Fibroblast of mammary gland (primary cell): ENCODE measurements at places on chromosomes 3 and 15.

GRCh38 chr3:113649174-113649845 is 47.1 kb downstream of the USF3 start:
- DNase-seq, result no peak

GRCh38 chr3:5917932-5918331 is 730.4 kb downstream of the EDEM1 start:
- DNase-seq, result no peak

GRCh38 chr3:81955878-81956277 is 194.4 kb upstream of the GBE1 start:
- no peak for DNase-seq

DNA sequence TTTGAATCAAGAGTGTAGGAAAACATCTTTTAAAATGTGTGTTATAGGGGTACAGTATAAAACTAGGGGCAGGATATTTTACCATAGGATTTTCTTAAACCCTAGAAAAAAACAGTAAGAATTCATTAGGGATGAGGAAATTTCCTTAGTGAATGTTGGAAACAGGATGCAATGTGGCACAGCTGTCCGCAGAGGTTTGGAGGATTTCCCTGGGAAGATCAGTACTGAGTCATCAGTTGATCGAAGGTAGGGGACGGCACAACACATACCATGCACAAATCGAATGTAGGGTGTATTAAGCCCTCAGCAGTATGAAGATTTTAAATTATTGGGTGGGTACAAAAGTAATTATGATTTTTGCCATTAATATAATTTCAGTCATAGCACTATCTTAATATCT is 49.9 kb downstream of the FNDC3B start:
- DNase-seq, result peak; percentile 82

- no peak for DNase-seq
Observed at GRCh38 chr15:96958721-96959120, 628.2 kb downstream of the NR2F2 start.

- no peak for DNase-seq
Observed at GRCh38 chr3:183132409-183132808, 30.1 kb downstream of the LAMP3 start.

GRCh38 chr3:126329927-126330725 is 27.1 kb downstream of the KLF15 start:
- no peak for DNase-seq

DNA sequence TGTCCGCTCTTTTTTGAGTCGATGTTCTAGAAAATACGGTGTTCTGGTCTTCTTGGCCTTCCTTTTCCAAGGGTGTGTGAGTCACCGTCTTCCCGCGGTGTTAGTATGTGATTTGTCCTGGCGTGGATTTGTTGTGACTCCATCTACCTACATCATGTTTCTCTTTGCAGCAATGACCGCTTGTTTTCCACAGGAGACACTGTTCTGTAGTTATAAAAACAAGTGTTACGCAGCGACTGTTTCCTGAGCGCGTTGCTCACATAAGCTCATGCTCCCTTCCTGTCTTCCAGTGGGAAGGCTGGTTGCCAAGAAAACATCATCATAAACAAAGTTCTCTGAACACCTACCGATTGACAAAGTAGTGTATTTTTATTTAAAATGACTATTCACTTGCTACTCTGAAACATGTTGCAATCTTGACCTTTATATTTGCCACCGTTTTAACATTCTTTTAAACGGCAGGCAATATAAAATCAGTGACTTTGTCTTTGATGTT is 19.0 kb downstream of the USP13 start:
- DNase-seq, result peak; percentile 47

GRCh38 chr3:13537244-13537908 is 11.5 kb upstream of the FBLN2 start:
- DNase-seq, result no peak

GRCh38 chr15:63677778-63678177 is 80.6 kb downstream of the FBXL22 start:
- no peak for DNase-seq

DNA sequence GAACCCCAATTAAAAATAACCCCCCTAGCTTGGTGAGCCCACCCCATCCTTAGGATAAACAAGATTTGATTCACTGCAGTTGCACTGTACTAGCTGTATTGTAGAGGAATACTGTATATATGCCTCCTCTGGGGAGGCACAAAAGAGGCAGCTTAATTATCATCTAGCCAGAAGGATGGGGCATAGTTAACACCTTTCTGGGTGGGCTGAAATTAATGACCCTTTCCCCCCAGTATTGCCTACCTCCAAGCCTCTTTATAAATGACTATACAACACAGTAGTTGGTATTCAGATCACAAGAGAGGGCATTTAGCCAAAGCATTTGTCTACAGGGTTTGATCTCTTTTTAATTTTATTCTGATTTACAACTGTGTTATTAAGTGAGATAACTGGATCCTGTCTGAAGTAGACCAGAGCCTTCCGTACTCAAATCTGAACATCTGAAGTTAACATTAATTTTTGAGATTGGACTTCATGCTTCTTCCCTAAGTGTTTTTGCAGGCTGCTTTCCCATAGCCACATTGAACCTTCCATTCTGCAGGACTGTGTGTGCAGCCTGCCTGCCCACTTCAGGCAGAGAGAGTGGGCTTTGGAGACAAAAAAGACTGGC is 807.0 kb upstream of the ARRDC4 start:
- DNase-seq, result no peak

GRCh38 chr15:54990793-54991192 is 205.9 kb downstream of the RSL24D1 start:
- no peak for DNase-seq

DNA sequence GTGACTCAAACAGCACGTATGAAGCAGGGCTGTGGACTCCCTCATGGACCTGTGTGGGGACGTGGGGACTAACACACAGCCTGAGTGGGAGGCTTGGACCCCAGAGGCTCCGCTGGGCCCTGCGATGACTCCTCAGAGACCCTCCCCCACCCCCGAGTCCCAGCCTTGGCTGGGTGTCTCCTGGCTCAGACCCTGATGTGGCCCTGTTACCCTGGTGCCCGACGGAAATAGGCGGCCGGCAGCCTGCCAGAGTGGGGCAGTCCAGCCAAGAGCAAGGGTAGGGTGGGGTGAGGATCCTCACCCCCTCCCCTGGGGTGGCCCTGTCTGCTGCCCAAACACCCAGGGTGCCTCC is 15.3 kb downstream of the TNK2 start:
- no peak for DNase-seq
